ENCODE measurements at places on chromosomes 16 and 17. TPM values are rescaled to one million over a fixed set of nuclear protein-coding genes. Genes with fewer than 3 reads are reported as not detected.
A peak's percentile ranks its signal among the peaks of the same experiment; 100 is the strongest.

Gene SPHK1
- 5.0 TPM for total RNA-seq

Gene LGALS9B
- total RNA-seq: not detected

- DNase-seq: no peak
- no peak overlapping the region for H3K4me3 ChIP-seq
- peaks cover 18% of the 10 kb centered on the region for H3K4me1 ChIP-seq
- peaks cover 55% of the 10 kb centered on the region for H3K27me3 ChIP-seq
These were observed 15.2 kb downstream of the ALOX12B start for GRCh38 chr17:8072341-8072728.

- no peaks in the 10 kb centered on the region for H3K36me3 ChIP-seq
- peak; percentile 60 for DNase-seq
- H3K4me1 ChIP-seq: no peaks in the 10 kb centered on the region
- no peak overlapping the region for H3K27ac ChIP-seq
These were observed 73.1 kb downstream of the CCDC182 start for GRCh38 chr17:57671667-57672632.

GRCh38 chr17:17812211-17813054 is 24.4 kb downstream of the SREBF1 start:
- no peaks in the 10 kb centered on the region for H3K27me3 ChIP-seq
- peaks cover 36% of the 10 kb centered on the region for H3K36me3 ChIP-seq
- H3K27ac ChIP-seq: peak overlapping the region; percentile 2
- DNase-seq: peak; percentile 49

All from gastrocnemius medialis (tissue), 4 donors.